ENCODE measurements at places on chromosomes 2 and 18.

DNA sequence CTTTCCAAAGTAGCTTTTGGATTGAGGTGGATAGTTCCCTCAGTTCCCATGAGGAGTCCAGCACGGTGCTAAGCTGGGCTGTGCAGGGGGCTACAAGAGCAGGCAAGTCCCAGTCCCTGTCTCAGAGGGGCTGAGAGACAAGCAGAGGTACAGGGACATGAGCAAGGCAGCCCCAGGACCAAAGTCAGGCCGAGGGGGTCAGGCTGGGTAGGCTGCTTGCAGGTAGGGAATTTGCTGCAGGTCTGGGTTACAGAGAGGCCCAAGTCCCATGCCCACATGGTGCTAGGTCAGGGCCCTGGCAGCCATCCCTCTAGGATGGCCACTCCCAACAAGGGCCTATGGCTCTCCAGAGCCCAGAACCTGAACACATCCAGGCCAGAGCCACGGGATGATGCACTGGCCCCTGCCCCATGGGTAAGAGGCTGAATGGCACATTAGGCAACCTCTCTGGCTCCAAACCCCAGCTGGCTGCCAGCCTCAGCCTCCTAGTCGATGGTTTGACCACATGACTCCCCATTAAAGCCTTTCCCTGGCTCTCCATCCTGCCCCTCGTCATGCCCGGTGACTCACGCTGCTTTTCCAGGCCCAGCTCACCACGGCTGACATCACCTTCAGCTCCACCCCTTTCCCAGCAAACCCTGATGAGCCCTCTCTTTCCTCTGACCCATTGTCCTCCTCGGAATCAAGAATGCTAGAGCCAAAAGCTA lies 83.7 kb downstream of the SDC1 start:
- DNase-seq = no peak

- no peak for DNase-seq
Measured at GRCh38 chr2:20157193-20157891, 67.6 kb downstream of the SDC1 start.

DNA sequence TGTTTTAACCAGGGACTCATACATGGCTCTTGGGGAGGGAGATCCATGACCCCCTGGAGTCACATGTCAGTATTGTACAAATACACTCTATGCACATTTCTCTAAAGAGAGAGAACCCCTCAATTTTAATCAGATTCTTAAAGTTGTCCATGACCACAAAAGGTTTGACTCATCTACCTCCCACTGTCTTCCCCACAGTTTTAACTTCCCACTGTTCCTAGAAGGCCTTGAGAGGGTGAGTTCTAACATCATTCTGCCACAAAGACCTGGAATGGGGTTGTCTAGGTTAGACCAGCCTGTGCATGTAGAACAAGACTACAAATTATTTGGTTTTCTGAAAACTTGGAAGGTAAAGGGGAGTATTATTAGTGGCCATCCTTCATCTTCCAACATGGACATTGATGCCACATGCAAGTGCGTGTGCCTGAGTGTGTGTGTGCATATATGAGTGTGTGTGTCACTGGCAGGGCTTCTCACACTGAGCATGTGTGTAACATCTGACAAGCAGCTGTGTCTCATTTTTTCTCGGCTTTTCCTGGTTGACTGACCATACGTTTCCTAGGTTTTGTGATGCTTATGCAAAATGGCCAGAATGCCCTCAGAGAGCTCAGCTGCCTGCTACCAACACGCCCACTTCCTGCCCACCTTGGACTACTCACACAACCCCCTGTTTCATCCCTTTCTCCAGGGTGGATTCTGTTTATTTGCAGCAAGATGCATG lies 94.6 kb upstream of the LGALSL start:
- DNase-seq = no peak

DNA sequence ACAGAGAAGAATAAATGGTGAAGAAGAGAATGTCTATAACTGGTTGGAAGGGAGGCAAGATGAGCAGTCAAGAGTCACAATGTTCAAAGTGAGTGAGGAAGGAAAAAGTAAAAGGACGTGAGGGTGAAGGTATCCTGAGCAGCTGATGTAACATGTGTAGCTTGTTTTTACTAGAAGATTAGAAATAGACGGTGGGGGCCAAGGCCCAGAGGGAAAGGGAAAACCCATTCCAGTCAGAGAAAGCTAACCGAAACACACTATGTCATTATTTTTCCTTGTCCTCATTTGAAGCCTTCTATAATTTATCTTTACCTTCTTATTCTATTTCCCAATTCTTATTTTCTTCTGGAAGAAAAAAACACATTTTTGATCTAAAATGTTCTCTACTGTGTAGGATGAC lies 176.6 kb downstream of the THADA start:
- no peak for DNase-seq

DNA sequence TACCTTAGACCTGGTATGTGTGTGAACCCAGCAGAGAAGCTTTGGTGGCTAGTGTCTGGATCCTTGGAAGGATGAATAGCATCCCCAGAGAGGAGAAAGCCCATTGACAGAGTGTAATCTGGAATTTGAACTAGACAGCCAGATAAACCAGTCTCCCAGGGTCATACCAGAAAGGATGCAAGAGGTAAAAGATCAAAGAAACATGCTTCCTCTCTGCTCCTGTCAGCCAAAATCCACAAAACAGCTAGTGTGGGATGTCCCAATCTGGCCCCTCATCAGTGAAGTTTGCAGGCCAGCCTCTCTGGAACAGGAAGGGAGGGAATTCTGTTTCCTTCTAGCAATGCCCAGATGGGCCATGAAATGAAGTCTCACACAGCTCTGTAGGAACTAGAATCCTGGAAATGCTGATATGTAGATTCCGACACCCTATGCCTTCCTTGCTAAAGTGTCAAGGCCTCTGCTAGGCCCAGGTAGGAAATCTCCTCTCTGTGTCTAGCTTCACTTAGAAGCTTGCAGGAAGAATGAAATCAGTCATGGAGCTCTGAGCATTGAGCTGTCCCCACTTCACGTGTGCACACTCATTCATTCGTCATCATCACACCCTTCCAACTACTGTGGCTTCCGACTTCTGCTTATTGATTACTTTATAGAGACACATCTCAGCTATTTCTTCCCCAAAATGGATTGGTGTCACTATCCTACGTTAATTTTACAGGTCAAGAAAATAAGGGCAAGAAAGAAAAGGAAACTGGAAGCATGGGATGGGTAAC lies 38.0 kb downstream of the EVA1A start:
- DNase-seq = no peak

DNA sequence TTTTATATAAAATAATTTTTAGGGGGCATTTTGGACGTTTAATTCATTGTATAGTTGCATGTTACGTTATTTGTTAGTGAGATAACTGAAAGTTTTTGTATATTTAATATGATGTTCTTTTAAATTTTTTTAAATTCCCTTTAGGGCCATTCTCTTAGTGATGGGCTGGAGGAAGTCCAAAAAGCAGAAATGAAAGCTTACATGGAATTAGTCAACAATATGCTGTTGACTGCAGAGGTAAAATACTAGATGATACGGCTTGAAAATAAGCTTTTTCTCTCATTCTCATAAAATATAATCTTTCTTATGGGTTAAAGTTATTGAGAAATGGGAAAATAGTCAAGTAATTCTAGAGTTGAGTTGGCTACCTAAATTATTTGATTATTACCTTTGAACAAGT lies 58.9 kb downstream of the MTX2 start:
- no peak for DNase-seq

DNA sequence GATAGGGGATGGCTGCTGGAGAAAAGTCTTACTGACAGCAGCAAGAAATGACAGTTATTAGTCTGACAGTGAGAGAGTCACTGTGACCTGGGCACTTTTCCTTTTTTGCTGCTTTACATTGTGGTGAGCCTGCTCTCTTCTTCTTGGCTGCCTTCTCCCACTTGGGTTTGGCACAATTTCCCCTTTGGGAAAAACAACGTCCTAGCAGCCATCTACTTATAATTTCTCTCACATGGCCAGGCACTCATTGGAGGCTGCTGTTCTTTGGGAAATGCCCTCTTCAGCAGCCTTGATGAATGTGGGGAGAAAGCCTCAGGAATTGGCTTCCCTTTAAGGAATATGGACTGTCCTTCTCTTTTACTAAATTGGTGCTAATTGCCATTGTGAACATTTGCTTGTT lies 60.4 kb upstream of the SLC1A4 start:
- DNase-seq = no peak

Data from amygdala (tissue), 56 donors.